ENCODE measurements at places on chromosomes 1 and 21. TPM values are rescaled to one million over a fixed set of nuclear protein-coding genes. Genes with fewer than 3 reads are reported as not detected.

GRCh38 chr1:119475866-119476439 lies 31.1 kb upstream of the HSD3B1 start:
- H3K4me3 ChIP-seq, result no peak overlapping the region
- no peaks in the 10 kb centered on the region for H3K27me3 ChIP-seq
- H3K27ac ChIP-seq, result no peak overlapping the region
- no peaks in the 10 kb centered on the region for H3K36me3 ChIP-seq

Gene CD5L
- not detected for total RNA-seq

DNA sequence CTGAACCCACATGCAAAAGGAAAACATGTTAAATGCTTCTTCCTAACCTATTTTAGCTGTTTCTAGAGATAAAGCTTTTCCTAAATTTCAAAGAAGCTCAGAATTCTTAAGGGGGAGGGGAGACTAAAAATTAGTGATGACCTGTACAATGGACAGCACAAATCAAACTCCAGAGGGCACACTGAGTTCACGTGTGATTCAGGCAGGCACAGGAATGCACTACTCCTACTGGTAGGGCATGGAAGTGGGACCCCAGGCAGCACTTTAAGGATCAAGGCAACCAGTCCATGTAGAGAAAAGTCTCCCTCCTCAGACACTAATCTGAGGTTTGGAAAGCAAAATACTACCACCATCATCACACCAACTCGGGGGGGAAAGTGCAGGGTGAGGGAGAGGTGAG lies 31.3 kb upstream of the CLCA4 start:
- H3K4me3 ChIP-seq, result no peak overlapping the region
- DNase-seq, result no peak
- H3K27ac ChIP-seq, result no peak overlapping the region
- H3K36me3 ChIP-seq, result no peaks in the 10 kb centered on the region

Gene CFHR4
- not detected for total RNA-seq

- H3K27me3 ChIP-seq, result no peaks in the 10 kb centered on the region
- no peak overlapping the region for H3K4me3 ChIP-seq
- no peak for DNase-seq
- no peak overlapping the region for H3K27ac ChIP-seq
These were observed 81.0 kb downstream of the GLIS1 start for GRCh38 chr1:53657891-53658396.

Gene APOBEC4
- total RNA-seq, result not detected
